Aortic smooth muscle cell (primary cell): ENCODE measurements at places on chromosomes 16 and 17. TPM values are rescaled to one million over a fixed set of nuclear protein-coding genes. Genes with fewer than 3 reads are reported as not detected.

Gene DHX58
- 10.3 and 14.6 TPM in 2 replicates for total RNA-seq

Gene TP53TG3B
- not detected in 2 replicates for total RNA-seq

Gene SLC2A4
- 0.13 and 0.19 TPM in 2 replicates for total RNA-seq

Gene KRTAP4-5
- total RNA-seq = not detected in 2 replicates

Gene KRT32
- not detected in 2 replicates for total RNA-seq

Gene SYNGR2
- 16.6 and 18.4 TPM in 2 replicates for total RNA-seq

Gene MYOCD
- total RNA-seq = 2.4 and 3.5 TPM in 2 replicates

Gene TAX1BP3
- 130 and 142 TPM in 2 replicates for total RNA-seq

Gene ATAD5
- 1.4 and 2.5 TPM in 2 replicates for total RNA-seq

Gene CCL5
- total RNA-seq = 0.13 TPM in 1 of 2 replicates, not detected in the other

Gene NOTUM
- total RNA-seq = under 0.01 TPM in 1 of 2 replicates, not detected in the other

Gene NLGN2
- 2.5 and 6.7 TPM in 2 replicates for total RNA-seq

Gene JUP
- 22.9 and 25.7 TPM in 2 replicates for total RNA-seq

Gene OR2C1
- 0.12 and 0.26 TPM in 2 replicates for total RNA-seq
